ENCODE measurements at places on chromosomes 16 and 17. TPM values are rescaled to one million over a fixed set of nuclear protein-coding genes. Genes with fewer than 3 reads are reported as not detected.

Gene HSF4
- 62.5 TPM for polyA plus RNA-seq

GRCh38 chr17:74239172-74239571, 25.8 kb downstream of the TTYH2 start:
- DNase-seq, result no peak

DNA sequence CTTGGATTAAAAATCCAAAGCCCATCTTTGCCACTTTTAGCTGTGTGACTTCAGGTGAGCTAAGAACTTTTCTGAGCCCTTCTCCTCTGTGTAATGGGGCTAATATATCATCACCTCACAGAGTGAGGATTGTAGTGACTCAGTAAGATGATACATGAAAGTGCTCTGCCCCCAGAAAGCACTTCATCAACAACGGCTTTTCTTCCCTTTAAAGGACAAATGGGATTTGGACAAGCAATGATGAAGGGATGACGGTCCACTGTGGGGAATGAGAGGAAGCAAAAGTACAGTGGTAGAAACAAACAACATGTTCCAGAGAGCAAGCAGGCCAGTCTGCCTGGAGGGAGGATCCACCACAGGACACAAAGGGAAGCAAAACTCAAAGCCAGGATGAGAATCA, 14.3 kb upstream of the TMED6 start:
- no peak for DNase-seq

DNA sequence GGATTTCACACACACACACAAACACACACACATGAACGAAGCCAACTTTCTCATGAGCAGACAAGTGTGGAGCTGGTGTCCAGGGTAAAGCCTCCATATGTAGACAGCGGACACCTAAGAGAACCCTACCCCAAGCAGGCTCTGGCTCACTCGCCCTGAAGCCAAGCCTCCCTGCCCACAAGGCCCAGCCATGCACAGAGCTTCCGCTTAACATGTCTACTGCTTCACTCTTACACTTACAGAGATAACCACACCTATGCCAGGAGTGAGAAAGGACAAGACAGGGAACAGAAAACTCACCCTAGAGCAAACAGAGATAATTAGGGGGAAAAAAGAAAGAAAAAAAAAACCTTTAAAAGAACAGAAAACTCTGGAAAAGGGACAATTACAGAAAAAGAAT, 67.5 kb downstream of the CYTH1 start:
- DNase-seq, result no peak

Gene ARHGAP44
- polyA plus RNA-seq, result 12.1 TPM

GRCh38 chr16:5005916-5006315, 27.8 kb downstream of the NAGPA start:
- DNase-seq, result no peak

GRCh38 chr17:38352245-38353085, 821 bp downstream of the SOCS7 start:
- DNase-seq, result peak; percentile 33

Gene MYH1
- 0.02 TPM for polyA plus RNA-seq

DNA sequence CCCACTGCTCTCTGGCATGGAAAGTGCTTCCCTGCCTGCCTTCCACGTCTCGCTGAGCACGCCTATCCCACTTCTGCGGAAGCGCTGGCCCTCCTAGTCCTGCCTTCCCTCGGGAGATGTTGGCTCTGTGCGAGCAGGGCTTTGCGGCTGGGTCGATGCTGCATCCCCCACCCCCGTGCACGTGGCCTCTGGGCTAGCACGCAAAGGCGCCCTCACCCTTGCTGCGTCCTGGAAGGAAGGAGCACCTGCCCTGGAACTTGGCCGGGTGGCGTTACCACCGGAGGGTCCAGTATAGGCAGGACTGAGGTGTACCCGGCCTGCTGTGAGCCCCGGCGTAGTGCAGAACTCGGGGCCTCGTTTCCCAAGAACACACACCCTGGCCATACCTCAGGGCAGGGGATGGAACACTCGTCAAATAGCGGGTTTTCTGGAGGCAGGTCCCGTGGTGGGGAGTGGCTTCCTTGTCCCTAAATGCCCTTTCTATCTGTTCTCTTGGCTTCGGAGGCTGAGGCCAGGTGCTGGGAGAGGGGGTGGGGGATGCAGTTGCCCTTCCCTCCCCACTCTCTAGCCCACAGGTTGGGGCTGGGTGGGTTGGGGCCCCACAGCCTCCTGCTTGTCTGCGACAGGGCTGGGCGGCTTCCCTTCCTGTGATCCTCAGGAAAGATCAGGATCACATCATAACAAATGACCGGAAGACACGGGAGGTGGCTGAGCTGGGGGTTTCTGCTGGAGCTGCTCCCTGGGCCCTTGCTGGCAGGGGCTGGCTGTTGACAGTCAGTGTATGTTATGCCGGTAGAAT, 17.4 kb downstream of the BAIAP2 start:
- peak; percentile 51 for DNase-seq

Gene SMPD3
- 3.5 TPM for polyA plus RNA-seq

Gene DNAAF8
- 4.3 TPM for polyA plus RNA-seq

GRCh38 chr16:3752984-3753383, 35.7 kb upstream of the TRAP1 start:
- no peak for DNase-seq

GRCh38 chr16:31087971-31088370, 772 bp downstream of the PRSS53 start:
- DNase-seq, result no peak

- peak; percentile 70 for DNase-seq
Observed at GRCh38 chr17:47663912-47664623, 14.3 kb downstream of the KPNB1 start.

Gene GDPD1
- polyA plus RNA-seq, result 1.5 TPM

Gene RCVRN
- polyA plus RNA-seq, result 0.24 TPM

Gene HCRT
- polyA plus RNA-seq, result not detected

Measured in lung (tissue), 17 donors.